Left lung (tissue), 14 donors: ENCODE measurements at places on chromosomes 1 and 21. TPM values are rescaled to one million over a fixed set of nuclear protein-coding genes. Genes with fewer than 3 reads are reported as not detected.

C8A gene
- not detected for polyA plus RNA-seq

- no peak for DNase-seq
Observed at GRCh38 chr1:54872036-54872331, 15.0 kb downstream of the DHCR24 start.

GRCh38 chr21:42302076-42302650 lies 13.0 kb downstream of the TFF3 start:
- DNase-seq = peak; percentile 27

- DNase-seq = no peak
Observed at GRCh38 chr1:241857131-241857530, 9.1 kb downstream of the EXO1 start.

GRCh38 chr1:224266105-224266914 lies 63.7 kb downstream of the NVL start:
- no peak for DNase-seq

- DNase-seq = no peak
Observed at GRCh38 chr1:248837045-248837780, 811 bp upstream of the ZNF672 start.

- DNase-seq = no peak
Observed at GRCh38 chr1:17122521-17123164, 3.4 kb upstream of the PADI2 start.

GSTM5 gene
- polyA plus RNA-seq = 56.3 TPM

GRCh38 chr1:229019663-229020271 lies 251.1 kb upstream of the RAB4A start:
- DNase-seq = no peak

ARTN gene
- 2.2 TPM for polyA plus RNA-seq

RHD gene
- polyA plus RNA-seq = 0.86 TPM

DNA sequence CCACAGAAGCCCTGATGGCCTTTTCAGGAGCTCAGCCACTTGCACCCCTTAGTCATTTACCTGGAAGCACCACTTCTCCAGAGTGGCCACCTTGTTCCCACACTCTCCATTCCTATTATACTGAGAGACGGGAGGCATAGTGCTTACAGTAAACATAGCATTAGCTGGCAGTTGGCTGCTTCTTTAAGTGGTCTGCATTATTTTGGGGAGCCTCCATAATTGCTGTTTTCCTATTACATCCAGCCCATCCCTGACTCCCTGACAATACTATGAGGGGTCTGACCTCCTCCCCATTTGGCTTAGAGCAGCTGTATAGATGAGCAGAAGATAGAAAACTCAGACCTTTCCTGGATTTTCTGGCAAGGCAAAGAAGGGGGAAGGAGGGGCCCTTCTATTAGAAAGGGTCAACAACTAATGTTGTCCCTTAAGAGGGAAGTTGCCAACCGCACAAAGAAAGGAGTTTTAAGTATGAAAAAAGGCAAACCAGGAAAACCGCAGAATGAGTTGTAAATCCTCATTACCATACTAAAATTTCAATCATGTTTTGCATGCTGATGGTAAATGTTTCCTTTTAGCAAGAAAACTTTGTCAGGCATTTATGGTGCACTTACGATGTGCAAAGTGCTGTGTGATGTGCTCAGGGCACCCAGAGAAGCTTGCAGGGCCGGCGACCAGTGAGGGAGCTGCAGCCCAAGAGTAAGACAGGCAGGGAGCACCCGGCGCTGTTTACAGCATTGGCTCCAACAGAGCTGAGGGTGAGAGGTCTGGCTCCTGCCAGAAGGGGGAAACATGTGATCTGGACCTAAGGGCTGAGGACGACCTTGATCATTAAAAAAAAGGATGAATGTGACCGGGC lies 167.3 kb downstream of the ZZZ3 start:
- no peak for DNase-seq

AGBL4 gene
- polyA plus RNA-seq = 0.81 TPM

IL20 gene
- polyA plus RNA-seq = not detected

DNA sequence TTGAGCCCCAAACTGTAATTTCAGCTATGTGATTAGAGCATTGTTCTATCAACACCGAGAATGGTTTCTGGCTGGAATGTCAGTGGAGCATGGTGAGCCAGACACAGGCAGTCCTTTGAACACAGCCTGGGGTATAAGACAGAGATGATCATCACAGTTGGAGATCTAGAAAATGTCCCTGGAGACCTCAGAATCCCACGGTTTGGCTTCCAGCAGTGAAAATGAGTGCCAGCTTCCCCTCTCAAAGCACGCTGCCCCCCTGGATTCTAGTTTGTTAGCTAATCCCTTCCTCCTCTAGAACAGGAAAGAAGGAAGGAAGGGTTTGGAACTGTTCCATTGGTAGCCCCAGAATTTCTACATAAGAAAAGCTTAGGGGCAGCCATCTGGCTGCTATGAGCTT lies 59.9 kb upstream of the JAK1 start:
- DNase-seq = no peak

EDARADD gene
- 7.5 TPM for polyA plus RNA-seq

GRCh38 chr1:85484264-85484663 lies 19.3 kb upstream of the DDAH1 start:
- no peak for DNase-seq

GRCh38 chr1:33516891-33517567 lies 44.6 kb downstream of the ZSCAN20 start:
- DNase-seq = no peak

FAM72C gene
- polyA plus RNA-seq = 0.38 TPM

DNA sequence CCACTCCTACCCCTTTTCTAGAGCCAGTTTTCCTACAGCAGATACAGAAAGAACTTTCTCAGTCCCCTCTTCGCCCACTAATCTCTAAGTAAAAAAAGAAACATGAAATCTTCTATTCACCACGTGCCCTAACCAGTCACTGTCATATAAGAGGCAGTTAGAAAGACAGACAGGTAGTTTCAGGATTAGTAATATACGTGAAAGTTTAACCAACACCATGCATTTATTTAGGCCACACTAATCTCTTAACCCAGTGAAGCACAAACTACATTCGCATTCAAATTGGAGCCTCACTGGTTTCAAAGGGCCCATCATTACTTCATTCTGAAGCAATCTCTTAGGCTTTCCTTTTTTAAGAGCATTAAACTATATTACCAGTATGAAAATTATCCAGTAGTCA lies 10.1 kb downstream of the GPATCH2 start:
- no peak for DNase-seq

- DNase-seq = no peak
Observed at GRCh38 chr1:83118472-83118871, 880.5 kb downstream of the TTLL7 start.

GRCh38 chr1:175317779-175318178 lies 125.2 kb upstream of the KIAA0040 start:
- no peak for DNase-seq

GRCh38 chr1:69246710-69247109 lies 321.0 kb upstream of the LRRC7 start:
- no peak for DNase-seq

DNA sequence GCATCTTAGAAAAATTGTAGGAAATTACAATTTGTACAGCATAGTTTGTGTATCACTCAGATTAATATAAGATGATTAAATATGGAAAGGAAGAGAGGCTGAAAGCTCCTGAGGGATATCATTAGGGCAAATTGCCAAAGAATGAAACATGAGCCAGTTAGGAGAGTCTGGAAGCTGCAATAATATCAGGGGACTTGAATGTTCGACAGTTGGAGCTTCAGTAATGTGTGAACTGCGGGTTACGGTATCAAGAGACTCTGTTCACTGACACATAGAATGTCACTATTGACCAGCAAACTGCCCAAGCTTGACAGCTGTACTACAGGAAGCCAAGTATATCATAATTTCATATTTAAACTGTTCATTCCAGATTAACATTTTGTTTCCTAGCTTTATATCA lies 157.2 kb downstream of the DENND1B start:
- DNase-seq = no peak

NUP210L gene
- 0.11 TPM for polyA plus RNA-seq

NRDC gene
- polyA plus RNA-seq = 151 TPM

DNALI1 gene
- polyA plus RNA-seq = 60.5 TPM

- DNase-seq = no peak
Observed at GRCh38 chr1:230495891-230496385, 69.8 kb upstream of the PGBD5 start.

DNA sequence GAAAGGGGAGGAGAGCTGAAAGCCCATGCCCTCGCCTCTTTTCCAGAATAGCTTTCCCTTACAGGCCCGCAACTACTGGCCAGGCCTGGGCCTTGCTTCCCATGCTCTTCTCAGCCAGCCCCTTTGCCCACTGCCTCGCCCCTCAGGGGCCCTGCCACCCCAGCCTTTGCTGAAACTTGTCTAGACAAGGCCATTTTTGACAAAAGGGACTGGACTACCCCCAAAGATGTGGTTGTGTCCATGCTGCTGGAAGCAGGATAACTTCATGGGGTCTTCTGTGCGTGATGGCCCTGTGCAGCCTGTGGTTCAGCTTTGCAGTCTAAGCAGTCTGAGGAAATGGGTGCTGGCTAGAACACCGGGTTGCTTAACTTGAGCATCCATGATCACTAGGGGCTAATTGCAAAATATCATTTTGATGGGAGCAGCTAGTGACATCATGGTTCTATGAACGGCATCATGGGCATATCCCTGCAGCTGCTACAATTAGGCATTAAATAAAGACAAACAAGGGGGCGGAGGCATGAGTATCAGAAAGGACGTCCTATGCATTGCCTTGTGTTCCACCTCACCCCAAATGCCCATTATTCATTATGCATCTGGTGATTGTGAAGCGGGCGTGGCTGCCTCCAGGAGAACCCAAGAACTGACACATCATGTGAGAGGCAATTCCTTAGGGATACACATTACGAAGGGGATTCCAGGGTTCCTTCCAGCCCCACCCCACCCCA lies 36.8 kb downstream of the NTPCR start:
- no peak for DNase-seq

- DNase-seq = no peak
Observed at GRCh38 chr1:2803931-2804627, 2.6 kb upstream of the TTC34 start.

DNA sequence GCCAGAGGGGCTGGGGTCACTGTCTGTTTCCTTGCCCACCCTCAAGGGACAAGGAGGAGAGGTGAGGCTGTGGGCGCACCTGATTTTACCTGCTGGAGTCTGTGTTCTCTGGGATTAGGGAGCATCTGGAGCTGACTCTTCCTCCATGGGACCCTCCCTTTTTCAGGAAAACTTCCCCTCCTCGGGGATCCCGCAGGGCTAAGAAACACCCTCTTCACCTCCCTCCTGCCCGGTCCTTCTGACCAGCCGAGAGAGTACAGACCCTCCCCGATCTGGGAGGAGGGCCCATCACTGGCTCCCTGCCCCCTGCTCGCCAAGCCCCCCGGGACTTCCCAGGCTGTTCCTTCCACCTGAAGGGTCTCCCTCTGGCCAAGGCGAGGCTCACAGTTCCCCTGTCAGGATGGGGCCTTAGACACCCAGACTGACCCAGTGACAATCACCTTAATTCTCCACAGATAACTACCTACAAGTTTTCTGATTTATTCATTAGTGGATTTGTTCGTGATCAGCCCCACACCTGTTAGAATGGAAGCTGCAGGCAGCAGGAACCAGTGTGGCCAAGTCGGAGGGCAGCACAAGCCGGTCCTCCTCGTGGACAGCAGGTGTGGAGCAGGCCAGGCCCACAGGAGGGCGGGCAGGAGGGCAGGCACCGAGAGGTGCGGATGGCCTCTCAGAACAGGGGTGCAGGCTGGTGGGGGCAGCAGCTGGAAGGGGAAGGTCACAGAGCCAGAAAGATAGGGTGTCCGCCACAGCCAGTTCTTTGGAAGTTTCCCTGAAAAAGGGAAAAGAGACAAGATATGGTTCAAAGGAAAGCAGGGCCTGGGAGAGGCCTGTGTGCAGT lies 15.9 kb upstream of the SAMD11 start:
- no peak for DNase-seq

ARF1 gene
- polyA plus RNA-seq = 303 TPM

- no peak for DNase-seq
Observed at GRCh38 chr1:200206761-200207160, 179.3 kb downstream of the NR5A2 start.

GRCh38 chr1:222390181-222390580 lies 157.7 kb downstream of the HHIPL2 start:
- no peak for DNase-seq

DNA sequence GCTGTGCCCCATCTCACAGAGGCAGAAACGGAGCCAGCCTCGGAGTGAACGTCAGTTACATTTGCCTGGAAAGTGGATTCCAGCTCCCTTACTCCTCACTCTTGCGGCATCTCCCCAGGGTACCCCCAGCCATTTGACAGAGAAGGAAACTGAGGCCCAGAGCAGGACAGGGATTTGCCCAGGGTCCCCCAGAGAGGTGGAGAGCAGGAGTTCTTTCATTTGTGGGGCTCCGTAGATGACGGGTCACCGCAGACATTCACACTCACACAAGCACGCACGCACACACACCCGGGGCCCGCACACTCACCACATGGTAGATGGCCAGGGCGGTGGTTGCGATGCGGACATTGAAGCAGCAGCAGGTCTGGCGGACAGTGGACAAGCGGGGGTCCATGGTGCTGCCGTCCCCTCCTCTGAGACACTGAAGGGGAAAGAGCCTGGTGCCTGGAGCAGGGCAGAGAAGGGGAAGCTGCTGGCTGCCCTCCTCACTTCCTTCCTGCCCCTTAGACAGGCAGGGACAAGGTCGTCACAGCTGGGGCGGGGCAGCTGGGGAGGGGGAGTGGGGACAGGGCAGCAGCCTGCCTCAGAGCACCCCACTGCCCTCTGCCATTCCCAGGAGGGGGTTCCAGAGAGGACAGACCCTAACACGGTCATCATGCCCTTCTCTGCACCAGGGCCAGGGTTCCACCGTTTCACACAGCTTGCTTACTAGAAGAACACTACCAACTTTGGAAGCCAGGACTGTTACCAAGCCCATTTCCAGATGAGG lies at the start of gene LAPTM5:
TSS of gene LAPTM5 (minus strand) at position 423 of the 769 bp plus-strand sequence. CDS start at position 394, 29 bp downstream.
- peak; percentile 85 for DNase-seq

TSACC gene
- polyA plus RNA-seq = 0.80 TPM

GRCh38 chr1:161324020-161324419 lies 9.8 kb downstream of the SDHC start:
- no peak for DNase-seq

DNA sequence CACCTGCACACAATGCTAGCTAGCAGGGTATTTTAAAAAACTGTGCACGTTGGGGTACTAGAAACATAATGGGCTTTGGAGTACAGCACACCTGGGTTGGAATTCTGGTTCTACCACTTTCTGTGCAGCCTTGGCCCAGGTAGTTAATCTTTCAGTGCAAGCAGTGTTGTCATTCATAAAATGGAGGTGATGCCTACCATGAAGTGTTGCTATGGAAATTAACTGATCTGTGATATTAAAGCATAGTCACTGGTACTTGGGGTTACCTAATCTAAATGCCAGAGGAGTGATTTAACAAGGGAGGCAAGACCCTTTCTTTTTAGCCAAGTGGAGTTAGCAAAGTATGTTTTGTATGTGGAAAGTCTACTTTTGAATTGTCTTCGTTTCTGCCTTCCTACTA lies 18.0 kb downstream of the ATP1B1 start:
- no peak for DNase-seq

B3GALT2 gene
- 26.5 TPM for polyA plus RNA-seq
